ENCODE measurements at places on chromosomes 12 and 14.

GRCh38 chr12:1691123-1692007, 495 bp downstream of the ADIPOR2 start:
- no peak for DNase-seq

DNA sequence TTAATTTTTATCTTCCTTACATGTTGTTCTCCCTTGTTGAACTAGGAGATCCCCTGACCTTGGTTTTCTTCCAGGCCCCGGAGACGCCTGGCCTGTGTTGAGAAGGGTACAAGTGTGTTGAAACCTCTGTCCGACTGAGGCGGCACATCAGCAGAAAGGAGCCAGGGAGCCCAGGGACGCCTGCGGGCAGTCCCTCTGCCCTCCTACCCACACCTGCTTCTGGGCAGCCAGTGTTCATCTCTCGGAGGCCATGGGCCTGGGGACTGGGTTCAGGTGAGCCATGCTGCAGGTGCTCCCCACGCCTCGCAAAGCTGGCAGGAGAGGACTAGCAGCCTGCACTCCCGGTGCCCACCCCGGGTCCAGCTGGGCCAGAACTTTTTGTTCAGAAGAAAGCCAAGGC, 39.9 kb upstream of the EIF5 start:
- DNase-seq, result no peak

DNA sequence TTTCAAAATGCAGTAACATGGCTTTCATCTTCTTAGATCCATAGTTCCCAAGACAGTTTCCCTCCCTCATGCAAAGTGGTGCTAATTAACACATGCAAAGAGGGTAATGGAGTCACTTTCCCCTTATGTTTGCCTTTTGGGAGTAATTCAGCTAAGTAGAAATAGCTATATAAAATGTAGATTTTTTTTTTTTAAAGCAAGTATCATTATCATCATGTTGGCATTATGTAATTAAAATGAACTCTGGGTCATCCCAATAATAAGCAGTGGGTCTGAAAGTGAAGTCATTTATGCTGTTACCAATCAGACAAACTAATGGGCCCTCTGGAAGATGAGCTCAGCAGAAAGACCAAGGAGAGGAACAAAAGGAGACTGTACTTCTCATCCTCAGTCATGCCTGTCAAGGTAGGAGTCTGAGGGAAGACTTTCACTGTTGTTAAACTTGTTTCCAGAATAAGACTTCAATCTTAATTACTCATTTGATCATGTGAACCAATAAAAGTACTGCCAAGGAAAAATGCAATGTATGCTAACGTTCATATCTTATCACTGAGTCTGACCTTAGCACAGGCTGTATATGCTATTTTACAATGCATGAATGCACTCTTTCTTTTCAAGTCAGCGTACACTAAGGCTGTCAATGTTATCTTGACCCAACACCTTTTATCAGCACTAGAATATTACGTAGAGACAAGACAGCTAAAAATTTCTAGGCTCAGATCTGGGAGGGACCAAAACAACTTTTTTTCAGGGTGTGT, 26.8 kb downstream of the AREL1 start:
- DNase-seq, result no peak

DNA sequence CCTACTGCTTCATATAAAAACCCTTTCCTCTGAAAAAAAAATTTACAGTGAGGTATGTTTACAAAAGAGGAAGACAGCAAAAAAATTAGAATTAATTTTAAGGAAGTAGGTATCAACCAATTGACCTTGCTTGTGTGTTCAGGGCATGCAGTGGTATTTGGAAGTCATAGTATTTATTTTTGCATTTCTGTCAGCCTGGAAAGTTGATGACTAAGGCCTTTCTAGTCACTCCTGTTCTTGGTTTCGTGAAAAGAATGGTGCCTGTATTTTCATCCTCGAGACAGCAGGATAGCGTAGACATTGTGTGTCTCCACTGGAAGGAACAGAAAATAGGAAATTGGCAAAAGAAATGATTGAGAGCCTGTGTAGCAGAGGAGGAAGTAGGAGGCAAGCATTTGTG, 24.5 kb downstream of the SLC16A7 start:
- DNase-seq, result no peak

DNA sequence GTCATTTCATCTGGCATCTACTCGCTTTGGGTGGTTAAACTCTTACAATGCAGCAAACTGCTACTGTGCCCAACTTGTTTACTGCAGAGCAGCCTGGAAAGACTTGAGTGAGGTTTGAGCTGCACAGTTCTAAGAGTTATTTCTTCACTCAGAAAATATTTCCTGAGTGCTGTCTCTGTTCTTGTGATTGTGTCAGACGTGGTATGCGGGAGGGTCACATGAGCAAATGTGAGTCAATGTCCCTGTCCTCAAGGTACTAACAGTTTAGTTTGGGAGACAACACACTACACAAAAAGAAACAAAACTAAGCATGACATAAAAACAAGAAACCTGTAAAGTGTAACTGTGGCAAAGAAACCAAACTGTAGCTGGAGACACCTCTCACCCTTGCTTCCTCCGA, 32.4 kb downstream of the FLVCR2 start:
- no peak for DNase-seq

DNA sequence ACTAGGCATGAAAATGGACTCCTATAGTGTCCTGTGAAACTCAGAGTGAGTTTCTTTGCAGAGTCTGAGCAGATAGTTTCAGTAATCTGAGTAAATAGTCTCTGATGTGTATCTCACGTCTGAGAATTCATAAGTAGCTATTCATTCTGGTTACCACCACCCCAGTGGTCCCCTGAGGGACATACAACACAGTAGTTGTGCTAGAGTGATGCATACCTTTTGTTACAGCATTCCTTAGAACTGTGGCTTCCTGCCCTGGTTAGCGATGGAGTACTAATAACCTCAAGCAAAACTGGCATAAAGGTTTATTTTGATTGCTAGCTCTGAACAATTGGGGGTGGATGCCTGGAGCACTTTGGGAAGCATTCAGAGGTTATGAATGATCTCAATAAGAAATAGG, 114.7 kb downstream of the DAAM1 start:
- no peak for DNase-seq
